ENCODE measurements at places on chromosomes 1 and 21.

- DNase-seq = no peak
These were observed 47.5 kb upstream of the DIP2A start for GRCh38 chr21:46411236-46411635.

DNA sequence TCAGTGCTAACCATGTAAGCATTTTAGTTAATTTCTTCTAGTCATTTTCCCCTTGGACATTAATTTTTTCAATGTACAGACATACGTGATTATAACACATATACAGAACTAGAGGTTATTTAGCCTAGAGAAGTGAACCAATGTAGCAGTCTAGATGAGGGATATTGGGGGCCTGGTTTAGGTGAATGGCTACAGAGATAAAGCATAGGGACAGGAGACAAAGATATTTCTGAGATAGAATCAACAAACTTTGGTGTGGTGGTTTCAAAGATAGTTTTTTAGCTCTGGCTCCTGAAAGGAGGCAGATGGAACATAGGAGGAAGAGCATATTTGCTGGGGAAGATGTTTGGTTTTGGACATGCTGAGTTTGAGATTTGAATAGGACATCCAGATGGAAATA is 23.0 kb downstream of the RLF start:
- no peak for DNase-seq

GRCh38 chr1:84122780-84123382 is 21.2 kb upstream of the PRKACB start:
- no peak for DNase-seq

DNA sequence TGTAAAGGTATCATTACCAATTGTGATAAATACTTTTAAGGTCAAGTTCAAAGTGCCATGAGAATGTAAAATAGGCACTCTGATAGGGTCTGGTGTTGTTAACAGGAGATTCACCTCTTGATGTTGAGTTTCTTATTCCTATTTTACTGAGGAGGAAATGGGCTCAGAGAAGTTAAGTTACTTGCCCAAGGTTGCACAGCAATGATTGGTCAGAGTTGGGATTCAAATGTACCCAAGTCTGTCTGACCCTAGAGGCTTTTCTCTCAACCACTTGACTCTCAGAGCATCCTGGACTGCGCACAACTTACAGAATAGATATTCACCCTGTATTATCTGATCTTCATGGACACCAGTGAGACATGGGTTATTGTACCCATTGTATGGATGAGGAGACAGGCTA is 33.9 kb downstream of the SOX13 start:
- no peak for DNase-seq

- DNase-seq = no peak
These were observed 357.5 kb upstream of the RUNX1 start for GRCh38 chr21:35406635-35407034.

DNA sequence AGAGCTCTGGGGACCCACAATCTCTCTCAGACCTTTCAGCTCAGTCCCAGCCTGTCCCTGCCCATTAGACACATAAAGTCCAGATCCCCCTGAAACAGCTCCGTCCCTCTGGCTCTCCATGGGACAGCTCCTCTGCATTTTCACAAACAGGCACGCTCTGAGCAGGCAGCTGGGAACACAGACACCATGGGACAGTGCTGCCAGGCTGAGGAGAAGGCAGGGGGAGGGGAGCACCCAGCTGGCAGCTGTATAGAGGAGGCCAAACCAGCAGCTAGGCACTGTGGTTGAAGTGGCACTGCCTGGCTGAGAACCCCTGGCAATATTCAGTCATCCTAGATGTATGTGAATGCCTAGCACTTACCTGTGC is 2.0 kb downstream of the TMEM63A start:
- no peak for DNase-seq

DNA sequence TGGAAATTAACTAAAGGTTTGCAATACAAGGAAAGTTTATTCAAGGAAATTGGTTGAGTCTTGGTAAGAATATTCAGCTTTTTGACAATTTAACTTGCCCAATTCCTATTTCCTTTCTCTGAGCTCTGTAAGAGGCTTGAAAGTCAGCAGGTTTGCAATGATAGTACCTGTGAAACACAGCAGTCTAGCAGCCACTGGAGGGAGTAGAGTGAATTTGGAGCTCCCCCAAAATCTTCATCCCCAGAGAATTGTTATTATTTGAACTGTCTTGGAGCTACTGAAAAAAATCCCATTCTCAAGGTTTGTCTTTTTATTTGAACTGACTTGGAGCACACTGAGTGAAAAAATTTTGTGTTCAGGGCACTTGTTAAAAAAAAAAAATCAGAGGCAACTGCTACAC is 654.2 kb upstream of the PKN2 start:
- DNase-seq = no peak

GRCh38 chr1:155761736-155762405 is 73.0 kb downstream of the DAP3 start:
- DNase-seq = no peak

GRCh38 chr1:171625225-171625624 is 3.2 kb downstream of the MYOCOS start:
- DNase-seq = no peak

DNA sequence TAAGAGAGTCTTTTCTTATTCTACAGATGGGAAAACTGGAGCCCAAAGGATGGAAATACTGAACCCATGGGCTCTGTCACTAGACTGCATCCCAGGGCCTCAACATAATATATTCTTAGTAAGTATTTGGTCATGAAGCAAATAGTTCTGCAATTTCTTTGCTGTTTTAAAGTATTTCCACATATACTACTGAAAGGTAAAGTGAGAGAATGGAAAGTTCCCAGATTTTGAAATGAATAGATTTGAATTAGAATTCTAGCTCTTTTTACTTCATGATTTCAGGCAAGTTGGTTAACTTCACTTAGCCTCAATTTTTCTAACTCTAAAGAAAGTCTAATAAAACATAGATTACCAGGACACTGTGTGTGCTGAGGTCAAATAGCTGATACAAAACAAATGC is 95.6 kb upstream of the FGGY start:
- DNase-seq = no peak

All from activated T-helper 1 cell treated with anti-CD3 and anti-CD28 coated beads, Interleukin-2, amount 50 U/mL, for 16 hours (primary cell).